Stimulated activated CD8-positive, alpha-beta memory T cell treated with anti-CD3 and anti-CD28 coated beads, Interleukin-12 subunit alpha, Interleukin-12 subunit beta, amount 100 ng/mL, for 1 hour (primary cell): ENCODE measurements at places on chromosomes 1 and 21.

DNA sequence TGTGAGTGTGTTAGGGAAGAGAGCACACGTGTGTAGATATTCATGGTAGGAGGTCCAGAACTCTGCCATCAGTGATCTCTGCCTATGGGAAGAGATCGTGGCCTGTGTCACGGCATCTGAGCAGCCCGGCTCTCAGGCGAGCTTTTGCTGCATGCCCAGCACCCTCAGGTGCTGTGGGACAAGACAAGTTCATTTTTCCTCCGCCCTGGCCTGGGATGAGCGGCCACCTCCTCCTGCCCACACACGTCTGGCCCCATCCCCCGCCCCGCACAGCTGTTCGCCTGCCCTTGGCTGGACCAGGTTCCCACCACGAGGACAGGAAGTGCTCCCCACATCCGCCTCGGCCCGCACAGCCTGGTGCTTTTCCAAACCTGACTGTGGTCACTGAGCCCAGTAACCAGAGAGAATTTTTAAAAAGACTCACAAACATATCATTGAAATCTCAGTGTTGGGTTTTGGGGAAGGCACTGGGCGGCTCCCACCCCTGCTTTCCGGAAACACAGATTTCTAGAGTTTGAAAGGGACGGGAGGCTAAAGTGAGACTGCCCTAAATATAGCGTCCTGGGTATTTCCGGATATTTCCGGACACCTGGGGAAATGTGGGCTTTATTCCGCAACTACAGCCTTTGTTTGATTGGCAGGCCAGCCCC lies 18.0 kb downstream of the BMP8A start:
- no peak for DNase-seq

- no peak for DNase-seq
Measured at GRCh38 chr1:162147760-162148159, 78.3 kb downstream of the NOS1AP start.

DNA sequence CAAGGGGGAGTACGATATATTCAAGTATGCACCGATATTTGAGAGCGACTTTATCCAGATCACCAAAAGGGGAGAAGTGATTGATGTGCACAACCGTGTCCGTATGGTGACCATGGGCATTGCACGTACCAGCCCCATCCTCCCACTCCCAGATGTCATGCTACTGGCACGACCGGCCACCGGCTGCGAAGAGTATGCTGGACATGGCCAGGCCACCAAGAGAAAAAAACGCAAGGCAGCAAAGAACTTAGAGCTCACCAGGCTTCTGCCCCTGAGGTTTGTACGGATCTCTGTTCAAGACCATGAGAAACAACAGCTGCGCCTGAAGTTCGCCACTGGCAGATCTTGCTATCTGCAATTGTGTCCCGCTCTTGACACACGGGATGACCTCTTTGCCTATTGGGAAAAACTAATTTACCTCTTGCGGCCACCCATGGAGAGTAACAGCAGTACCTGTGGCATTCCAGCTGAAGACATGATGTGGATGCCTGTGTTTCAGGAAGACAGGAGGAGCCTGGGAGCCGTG lies 16.5 kb downstream of the ATF3 start:
- no peak for DNase-seq

DNA sequence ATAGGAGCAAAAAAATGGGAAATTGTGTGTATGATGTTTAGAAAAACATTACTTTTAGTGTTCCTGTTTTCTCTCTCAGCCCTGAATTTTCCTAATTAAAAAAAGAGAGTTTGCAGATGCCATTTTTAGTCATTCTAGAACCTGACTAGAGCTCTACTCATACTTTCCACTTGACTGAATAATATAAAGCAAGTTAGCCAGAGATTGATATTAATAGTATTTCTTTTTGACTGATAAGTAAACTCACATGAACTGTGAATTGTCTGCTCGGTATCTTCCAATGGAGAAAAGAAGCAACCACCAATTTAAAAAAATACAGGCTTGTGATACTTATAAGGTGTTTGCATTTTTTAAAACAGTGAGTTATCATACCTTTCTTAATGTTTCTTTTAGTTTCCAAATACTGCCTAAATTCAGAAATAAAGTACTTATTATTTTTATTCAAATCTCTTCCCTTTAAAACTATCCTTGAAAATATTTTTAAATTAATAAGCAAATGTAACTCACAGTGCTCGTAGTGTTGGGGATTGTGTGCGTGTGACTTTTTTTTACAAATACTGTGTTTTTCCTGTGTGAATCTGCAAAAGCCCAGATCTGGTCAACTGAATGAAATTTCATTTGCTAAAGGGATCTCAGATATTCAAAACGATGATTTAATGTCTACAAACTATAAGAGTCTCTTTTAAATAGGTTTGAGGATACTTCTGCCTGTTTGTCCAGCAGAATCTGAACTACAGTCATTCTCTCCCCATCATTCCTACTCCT lies 9.8 kb downstream of the RAP1A start:
- no peak for DNase-seq

- DNase-seq: no peak
Measured at GRCh38 chr21:37478794-37479193, 112.2 kb downstream of the DYRK1A start.

- no peak for DNase-seq
Measured at GRCh38 chr1:168420177-168420576, 123.6 kb downstream of the XCL2 start.

DNA sequence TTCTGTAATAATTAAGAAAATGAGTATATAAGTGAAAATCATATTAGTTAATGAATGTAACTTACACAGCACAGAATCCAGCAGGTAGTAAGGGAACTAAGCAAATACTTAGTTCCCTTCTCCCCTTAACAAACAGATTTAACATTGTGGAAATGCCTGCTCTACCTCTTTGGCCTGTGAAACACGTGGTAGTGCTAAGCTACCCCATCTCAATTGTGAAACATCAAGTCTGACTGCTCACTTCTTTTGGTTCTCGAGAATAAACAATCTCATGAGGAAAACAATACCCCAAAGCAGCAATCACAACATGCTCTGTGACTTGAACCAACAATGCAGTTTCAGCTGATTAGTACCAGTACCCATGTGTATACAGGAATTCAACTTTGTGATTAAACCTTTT lies 4.7 kb downstream of the MYSM1 start:
- no peak for DNase-seq

- no peak for DNase-seq
Measured at GRCh38 chr21:41665766-41666595, 100.9 kb downstream of the RIPK4 start.

- no peak for DNase-seq
Measured at GRCh38 chr1:90474731-90475130, 242.4 kb downstream of the BARHL2 start.

DNA sequence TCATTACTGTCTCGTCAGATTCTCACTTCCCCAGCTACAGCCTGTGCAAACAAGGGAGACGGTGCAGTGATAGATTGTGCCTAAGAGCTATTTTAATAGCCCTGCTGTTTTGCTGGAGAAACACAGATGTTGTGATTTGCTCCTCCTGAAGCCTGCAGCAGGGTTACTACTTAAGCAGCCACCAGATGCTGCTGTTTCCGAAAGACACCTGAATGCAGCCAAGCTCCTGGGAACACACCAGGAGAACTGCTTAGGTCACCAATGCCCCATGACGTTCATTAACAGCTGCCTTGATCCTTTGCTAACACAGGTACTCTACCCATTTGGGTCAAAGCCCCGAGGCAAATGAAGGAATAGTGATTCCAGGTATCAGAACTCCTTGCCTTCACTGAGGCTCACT lies 411.8 kb upstream of the DAB1 start:
- DNase-seq: no peak

DNA sequence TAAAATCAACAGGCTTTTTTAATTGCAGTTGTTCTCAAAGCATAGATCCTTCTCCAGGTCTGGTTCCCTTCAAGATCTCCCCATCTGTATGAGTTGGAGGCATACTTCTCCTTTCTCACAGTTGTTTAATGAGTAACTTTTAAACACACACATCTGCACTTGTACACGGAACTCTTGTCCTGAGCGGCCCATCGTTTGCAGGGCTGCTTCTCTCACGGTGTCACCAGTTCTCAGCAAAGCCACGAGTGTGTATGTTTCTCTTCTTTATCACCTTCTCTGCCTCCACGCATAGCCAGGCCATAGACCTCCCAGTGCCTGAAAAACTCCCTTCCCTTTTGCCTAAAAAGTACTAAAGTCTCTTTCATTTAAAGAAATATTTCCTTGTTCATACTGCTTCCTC lies 68.7 kb upstream of the ROR1 start:
- no peak for DNase-seq

GRCh38 chr1:160427625-160428024 lies 27.3 kb downstream of the VANGL2 start:
- no peak for DNase-seq

- DNase-seq: no peak
Measured at GRCh38 chr1:152912900-152913299, 4.6 kb downstream of the IVL start.

DNA sequence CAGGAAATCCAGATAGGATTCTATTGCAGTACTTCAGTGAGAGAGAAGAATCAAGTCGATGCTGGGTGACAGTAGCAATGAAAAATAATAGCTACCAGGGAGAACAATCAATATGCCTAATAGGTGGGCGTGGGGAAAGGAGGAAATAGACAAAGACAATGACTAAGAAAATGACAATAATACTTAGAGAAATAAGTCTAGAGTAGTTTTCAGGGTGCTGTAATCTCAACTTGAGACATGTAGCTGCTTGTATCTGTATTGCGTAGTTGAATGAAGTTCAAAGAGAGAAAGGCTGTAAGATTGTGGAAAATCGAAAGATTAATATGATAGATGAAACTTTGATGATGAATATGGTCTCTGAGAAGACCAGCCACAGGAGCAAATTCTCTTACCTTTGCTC lies 2.6 kb downstream of the STXBP3 start:
- no peak for DNase-seq

- no peak for DNase-seq
Measured at GRCh38 chr1:91507328-91507727, 6.7 kb downstream of the CDC7 start.

GRCh38 chr1:215376544-215377264 lies 190.4 kb upstream of the KCTD3 start:
- no peak for DNase-seq

- no peak for DNase-seq
Measured at GRCh38 chr21:29508301-29508700, 209.6 kb downstream of the BACH1 start.

GRCh38 chr1:108551137-108551862 lies 8.6 kb upstream of the EEIG2 start:
- DNase-seq: no peak

- DNase-seq: no peak
Measured at GRCh38 chr1:158058237-158058985, 65.0 kb downstream of the KIRREL1 start.

GRCh38 chr1:113780374-113781146 lies 21.3 kb upstream of the PHTF1 start:
- DNase-seq: no peak

- no peak for DNase-seq
Measured at GRCh38 chr1:219945795-219946194, 17.4 kb upstream of the SLC30A10 start.

GRCh38 chr1:178126741-178127185 lies 32.9 kb downstream of the RASAL2 start:
- no peak for DNase-seq

DNA sequence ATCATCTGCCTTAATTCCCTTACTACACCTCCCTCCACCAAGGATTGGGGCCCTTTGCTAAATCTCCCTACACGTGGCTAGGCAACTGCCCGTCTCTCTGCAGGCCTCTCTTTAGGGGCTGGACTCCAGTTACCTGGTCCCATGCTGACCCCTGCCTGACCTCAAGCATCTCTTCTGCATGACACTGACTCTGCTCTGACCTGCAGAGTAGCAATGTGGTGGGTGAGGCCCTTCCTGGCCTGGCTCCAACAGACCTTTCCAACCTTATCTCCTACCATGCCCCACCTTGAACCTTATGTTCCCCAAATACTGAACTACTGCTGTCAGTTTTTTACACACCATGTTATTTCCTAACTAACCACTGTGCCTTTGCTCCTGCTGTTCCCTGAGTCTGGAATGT lies 45.9 kb upstream of the EPS15 start:
- DNase-seq: no peak

DNA sequence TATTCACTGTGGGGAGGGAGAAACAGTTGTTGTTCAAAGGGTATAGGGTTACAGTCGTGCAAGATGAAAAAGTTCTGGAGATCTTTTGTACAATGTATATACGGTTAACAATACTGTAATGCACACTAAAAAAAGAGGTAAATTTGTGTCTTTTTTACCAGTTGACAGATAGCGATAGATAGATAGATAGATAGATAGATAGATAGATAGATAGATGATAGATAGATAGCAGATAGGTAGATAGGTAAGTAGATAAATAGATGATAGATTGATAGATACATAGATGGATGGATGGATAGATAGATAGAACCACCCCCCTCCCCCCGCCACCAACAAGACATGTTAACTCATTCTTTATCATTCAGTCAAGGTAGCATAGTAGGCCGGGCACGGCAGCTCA lies 10.2 kb downstream of the S100A16 start:
- no peak for DNase-seq

GRCh38 chr1:41400225-41400624 lies 39.0 kb downstream of the FOXO6 start:
- DNase-seq: no peak

DNA sequence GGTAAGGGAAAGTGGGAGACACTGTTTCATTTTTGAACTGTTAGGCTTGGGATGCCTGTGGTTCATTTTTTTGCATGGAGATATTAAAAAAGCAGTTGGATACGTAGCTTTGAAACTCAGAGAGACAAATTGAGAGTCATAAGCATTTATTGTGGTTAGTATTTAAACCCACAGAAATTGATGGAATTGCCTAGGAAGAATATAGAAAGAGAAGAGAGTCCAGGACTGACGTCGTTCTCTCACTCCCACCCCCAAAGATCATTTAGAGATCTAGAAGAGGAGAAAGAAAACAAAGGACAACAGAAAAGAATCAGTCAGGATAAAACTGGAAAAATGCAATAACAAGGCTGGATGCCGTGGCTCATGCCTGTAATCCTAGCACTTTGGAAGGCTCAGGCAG lies 73.2 kb upstream of the BMP8A start:
- no peak for DNase-seq

DNA sequence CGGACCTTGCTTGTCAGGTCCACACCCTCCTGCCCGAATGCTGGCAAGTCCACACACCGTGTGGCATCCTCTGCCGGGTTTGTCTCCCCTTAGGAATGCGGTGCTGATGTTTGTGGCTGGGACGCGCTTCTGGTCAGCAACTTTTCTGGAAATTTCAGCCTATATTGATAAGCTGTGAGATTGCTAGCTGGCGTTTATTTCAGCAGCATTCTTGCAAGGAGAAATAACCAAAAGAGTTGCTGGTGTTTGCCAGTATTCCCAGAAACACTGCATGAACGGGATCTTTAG lies 601 bp downstream of the CEPT1 start:
- DNase-seq: no peak

GRCh38 chr1:3630161-3630611 lies 5.4 kb downstream of the TPRG1L start:
- DNase-seq: no peak
